Cardiac septum (tissue), 1 donor: ENCODE measurements at places on chromosomes 1 and 21. TPM values are rescaled to one million over a fixed set of nuclear protein-coding genes. Genes with fewer than 3 reads are reported as not detected.

DNA sequence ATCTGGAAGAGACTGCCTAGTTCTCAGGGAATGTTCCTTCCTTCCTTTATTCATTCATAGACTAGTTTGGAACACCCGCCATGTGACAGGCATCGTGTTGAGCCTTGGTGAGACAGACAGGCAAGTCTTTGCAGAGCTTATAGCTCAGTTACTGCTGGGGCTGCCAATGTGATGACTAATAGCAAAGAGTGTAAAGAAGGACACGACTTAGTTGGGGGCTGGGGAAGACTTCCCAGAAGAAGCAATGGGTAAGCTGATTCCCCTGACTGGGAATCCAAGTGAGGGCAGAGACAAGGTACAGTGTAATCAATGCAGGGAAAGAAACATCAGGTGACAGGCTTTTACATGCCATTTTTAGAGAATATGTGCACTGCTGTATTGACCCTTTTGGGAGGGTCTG lies 51.2 kb downstream of the TENT5C start:
- DNase-seq = no peak

DNA sequence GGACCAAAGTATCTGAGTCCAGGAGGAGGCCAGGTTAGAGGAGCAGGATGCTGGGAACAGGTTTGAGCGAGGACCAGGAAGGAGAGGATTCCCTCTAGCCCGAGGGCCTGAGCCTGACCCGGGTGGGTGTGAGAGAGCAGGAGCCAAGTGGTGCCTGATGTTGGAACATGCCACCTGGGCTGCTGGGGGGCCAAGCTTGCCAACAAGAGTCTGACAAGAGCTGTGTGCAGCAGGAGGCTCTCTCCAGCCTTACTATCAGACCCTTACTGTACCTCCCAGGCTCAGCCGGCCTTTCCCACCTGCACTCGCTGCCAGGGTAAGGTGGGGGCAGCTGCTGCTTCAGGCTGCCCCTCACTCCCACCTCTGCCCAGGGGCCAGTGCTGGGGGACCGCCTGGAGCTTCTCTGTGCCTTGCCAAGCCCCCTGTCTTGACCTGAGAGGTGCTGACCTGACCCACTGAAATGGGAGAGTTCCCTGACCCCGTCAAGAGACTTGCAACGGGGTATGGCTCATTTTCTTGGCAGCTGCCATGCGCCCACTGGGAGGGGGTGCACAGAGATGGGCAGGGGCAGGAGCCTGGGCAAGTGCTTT lies 159.6 kb upstream of the VAMP3 start:
- DNase-seq = peak; percentile 71

DNA sequence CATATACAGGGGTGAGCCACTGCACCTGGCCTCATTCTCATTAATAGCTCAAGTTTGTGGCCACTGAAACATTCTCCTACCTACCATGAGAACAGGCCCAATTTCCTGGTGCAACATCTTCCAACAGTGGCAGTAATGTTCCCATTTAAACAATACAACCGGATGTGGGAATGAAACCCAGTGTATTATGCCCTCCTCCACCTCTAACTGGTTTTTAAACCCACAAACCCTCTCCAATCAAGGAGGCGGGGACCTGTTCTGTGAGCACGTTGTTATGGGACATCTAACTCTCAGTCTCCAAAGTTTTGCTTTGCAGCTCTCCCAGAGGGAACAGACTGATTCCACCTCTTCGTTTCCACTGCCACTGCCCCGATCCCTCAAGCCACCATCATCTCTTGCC lies 2.6 kb downstream of the CTNNBIP1 start:
- DNase-seq = no peak

HNRNPU gene
- 192 TPM for total RNA-seq

GRCh38 chr1:116231752-116232151 lies 120.6 kb downstream of the MAB21L3 start:
- no peak for DNase-seq

GLUL gene
- total RNA-seq = 231 TPM

CFAP126 gene
- not detected for total RNA-seq

CYYR1 gene
- total RNA-seq = 13.8 TPM

GRCh38 chr1:5297886-5298239 lies 643.5 kb downstream of the AJAP1 start:
- no peak for DNase-seq

DNA sequence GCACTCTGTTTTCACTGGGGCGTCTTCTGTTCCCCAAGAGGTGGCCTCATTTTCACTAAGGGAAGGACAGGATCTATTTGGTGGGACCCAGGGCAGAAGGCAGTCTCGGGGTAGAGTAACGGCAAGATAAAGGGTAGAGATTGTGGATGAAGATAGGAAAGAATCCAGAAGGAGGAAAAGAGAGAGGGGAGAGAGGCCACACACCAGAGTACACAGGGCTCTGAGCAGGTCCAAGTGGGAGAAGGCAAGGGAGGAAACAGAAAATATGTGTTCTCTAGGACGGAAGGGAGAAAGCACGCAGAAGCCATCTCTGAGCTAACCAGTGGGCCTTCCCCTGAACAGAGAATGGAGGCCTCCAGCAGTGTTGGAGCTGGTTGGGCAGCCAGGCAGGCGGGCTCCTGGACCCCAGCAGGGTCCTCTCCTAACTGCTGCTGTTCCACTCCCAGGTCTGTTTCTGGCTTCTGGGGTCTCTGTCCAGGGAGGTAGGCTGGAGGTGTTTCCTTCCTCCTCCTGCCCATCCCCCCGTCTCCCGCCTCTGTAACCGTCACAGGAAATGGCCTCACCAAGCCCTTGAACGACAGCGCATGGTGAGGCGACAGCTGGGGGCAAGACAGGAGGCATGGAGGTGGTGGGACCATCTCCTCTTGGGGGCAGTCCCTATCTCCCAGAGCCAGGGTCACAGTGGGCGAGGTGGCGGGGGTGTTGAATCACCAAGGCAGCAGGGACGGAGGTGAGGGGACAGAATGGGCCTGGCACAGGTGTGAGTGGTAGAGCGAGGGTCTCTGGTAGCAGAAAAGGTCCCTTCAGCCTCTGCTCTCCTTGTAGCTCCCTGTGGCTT lies 649 bp downstream of the PTPN7 start:
- DNase-seq = no peak

DNA sequence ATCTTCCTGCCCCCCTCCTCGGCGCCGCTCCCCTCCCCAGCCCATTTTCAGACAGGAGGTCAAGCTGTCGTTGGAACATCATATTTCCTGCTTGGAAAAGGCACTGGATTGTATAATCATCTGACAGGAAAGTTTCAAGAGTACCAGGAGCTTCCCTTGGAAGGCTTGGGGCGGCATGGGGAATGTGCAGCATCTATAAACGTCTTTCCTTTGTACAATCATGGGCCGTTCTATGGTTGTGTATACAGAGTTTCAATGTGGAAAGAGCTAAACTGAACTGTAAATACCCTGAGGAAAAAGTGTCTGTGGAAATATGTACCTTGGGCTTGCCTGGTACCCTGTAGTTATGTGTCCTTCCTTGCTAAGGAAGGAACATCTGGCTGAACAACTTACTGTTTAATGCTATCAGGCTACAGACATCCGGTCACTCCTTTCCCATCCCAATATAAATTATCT lies 368.1 kb upstream of the ADGRL2 start:
- no peak for DNase-seq

DNA sequence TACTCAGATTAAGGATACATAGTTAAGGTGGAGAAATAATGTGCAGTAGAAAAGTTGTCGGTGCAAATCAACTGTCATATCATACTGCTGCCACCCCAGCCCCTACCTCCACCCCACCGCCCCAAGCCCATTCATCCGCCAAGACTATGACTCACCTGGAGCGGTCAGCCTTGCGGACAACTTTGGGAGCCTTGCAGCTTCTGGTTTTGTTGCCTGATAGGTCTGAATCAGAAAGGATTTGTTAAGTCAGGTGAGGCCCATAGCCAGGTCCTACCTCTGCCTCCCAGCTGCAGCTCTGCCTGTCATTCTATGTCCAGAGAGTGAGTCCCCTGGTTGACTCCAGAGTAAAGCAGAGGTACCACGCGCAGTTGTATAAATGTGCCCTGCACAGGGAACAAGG lies 12.6 kb downstream of the C1orf162 start:
- no peak for DNase-seq

DNA sequence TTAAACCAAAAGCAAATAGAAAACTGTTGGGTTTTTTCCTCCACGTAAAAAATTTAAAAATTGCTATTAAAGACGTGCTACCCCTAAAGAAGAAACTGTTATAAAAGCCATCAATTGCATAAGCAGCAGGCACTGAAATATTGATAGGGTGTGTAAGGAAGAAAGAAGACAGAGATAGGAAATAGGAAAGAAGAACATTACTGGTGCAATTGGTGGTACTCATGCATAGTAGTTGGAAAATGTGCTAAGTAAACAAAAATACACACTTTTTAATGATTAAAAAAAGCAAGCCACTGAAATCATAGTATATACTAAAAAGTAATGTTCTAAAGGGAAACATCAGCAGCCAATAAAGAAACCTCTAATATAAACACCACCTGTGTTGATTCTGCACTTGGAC lies 52.8 kb upstream of the ANGPTL3 start:
- DNase-seq = no peak

CR1 gene
- total RNA-seq = 4.1 TPM

DNA sequence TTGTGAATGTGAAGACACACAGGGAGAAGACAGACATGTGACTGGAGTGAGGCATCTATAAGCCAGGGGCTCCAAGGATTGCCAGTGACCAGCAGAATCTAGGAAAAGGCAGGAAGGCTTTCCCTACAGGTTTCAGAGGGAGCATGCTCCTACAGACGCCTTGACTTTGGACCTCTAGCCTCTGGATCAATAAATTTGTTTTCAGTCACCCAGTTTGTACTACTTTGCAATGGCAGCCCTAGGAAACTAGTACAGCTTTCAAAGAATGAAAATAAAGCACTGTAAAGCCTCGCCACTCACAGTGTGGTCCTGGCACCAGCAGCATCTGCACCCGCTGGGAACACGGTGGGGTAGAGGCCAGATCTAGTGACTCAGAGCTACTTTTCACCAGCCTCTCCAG lies 510.0 kb downstream of the LTN1 start:
- no peak for DNase-seq

HAPLN2 gene
- total RNA-seq = 0.43 TPM

MARK1 gene
- total RNA-seq = 22.0 TPM

DNA sequence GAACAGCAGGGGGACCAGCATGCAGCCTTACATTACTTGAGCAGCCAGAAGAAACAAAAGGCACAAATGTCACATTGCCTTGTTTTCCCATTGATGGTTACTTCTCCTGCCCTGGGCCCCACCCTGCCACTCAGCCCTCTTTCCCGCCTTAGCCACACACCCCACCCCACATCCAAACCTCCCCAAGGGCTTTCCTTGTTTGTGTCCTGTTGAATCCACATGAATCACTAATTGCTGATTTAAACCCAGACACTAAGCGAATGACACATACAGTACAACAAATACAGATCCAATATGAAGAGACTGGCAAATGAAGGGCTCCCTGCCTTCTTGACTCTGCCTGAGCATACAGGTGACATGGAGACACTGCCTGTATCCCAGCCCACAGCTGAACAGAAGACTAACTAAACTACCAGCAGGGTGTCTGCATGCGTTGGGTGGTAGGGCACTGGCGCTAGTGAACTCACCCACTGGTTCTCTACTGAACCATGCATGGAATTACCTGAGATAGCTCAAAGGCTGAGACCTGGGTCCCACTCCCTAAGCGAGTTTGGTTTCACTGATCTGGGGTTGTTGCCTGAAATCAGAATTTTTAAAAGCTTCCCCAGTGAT lies 3.1 kb downstream of the IGSF3 start:
- DNase-seq = no peak

GRCh38 chr1:54815086-54815876 lies 14.2 kb upstream of the TTC22 start:
- peak; percentile 55 for DNase-seq

DNA sequence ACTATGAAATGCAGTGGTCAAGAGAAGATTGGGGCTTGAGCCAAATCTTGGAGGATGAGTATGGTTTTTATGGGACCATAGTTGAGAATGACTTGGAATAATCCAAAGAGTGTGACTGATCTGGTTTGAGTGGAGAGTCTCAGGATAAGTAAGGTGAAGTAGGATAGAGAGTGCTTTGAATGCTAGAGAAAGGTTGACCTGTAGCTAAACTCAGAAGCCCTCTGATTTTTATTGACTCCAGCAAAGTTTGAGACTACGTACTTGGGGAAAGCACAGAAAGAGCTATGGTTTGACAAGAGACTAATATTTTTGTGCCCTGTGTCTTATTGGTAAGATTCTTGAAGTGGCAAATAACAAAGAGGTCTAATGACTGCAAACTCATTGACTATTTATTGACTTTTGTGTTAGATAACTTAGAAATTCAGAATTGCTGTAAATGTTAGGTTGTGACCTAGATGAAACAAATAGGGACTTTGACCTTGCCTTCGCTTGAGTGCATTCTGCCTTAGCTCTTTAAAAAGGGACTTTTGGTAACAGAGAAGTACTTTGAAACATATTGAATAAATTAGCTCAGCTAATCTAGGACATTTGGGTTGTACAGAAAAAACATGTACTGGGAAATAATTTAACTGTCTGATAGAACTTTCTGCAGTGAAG lies 35.1 kb downstream of the UAP1 start:
- no peak for DNase-seq

TRAPPC10 gene
- 22.2 TPM for total RNA-seq

AADACL3 gene
- not detected for total RNA-seq

OXCT2 gene
- 1.3 TPM for total RNA-seq

DNA sequence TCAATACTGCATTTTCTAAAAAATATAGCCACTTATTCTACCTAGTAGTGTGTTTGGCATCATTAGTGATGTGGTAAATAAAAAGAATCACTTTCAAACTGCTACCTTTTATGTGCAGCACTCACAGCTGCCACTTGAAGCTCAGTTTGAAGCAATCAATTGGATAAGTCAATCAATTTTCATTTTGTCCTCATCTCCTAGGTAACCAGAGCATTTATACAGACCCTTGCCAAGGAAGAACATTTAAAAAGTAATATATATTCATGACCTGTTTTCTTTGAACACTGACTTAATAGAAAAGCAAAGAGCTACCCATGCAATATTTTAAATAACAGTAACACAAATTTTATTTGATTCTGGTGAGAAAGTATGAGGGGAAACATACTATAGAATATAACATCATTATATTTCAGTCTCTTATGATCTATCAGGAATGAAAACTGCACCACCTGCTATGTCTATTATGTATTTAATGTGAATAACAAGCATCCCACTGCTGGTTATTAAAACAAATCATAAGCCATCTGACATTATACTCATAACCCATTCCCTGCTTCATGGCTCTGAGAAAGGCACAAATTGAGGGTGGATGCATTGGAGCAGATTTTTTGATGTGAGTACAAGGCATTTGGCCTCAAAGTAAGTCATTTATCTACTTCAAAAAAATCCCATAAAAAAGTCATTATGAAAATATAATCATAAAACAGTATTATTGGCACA lies 168.4 kb upstream of the C21orf91 start:
- DNase-seq = no peak

HES3 gene
- not detected for total RNA-seq

ARHGAP30 gene
- total RNA-seq = 2.6 TPM

DNA sequence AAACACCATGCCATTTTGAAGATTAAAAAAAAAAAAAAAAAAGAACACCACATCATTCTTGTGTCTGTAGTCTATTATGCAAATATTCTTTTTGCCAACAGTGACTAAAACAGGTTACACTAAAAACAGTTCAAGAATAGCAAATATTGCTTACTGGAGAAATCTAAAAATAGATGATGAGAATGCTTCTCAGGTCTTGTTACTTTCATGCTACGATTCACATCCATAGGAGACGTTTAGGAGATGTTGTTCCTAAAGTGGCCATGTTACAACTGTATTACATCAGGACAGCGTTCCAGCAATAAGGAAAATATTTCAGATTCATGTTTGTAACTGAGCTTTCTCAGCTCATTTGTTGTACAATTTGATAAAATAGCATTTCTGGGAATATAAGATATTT lies 32.3 kb downstream of the RAB3GAP2 start:
- DNase-seq = no peak

GRCh38 chr1:219459351-219460080 lies 153.4 kb downstream of the ZC3H11B start:
- DNase-seq = no peak

GRCh38 chr1:228453022-228453560 lies 34.1 kb upstream of the RNF187 start:
- no peak for DNase-seq
